ENCODE measurements at places on chromosomes 1 and 21.

DNA sequence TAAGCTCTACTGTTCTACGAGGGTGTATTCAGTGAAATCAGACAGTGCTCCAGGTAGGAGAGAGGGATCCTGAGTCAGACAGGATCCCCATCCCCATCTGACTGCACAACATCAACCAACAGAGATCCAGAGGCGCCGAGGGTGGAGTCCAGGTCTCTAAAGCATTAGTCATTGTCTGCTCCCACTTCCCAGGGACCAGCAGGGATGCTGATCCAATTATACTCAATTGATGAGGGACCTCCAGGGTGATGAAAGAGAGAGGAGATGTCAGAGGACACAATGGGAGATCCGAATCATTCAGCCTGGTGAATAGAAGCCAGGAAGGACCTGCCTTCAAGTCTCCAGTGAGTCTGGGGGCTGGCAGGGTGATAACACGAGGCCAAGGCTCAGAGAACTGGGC, 39.5 kb upstream of the STMN1 start:
- no peak for DNase-seq

GRCh38 chr21:33011462-33011861, 14.3 kb upstream of the OLIG2 start:
- no peak for DNase-seq

- no peak for DNase-seq
These were observed 167.1 kb upstream of the BEND5 start for GRCh38 chr1:48943826-48944225.

DNA sequence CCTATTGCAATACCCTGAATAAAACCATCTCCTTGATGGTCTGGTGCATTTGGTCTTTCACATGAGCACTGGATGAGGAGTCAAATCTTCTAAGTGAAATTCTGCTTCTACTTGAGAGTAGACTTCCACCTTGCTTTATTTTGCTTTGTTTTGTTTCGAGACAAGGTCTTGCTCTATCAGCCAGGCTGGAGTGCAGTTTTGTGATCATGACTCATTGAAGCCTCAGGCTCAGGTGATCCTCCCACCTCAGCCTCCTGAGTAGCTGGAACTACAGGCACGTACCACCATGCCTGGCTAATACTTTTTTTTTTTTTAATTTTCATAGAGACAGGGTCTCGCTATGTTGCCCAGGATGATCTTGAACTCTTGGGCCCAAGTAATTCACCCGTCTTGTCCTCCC, 65.8 kb upstream of the F3 start:
- DNase-seq = no peak

GRCh38 chr1:7850786-7851185, 2.1 kb downstream of the UTS2 start:
- DNase-seq = no peak
